Activated naive CD4-positive, alpha-beta T cell treated with anti-CD3 and anti-CD28 coated beads for 36 hours (primary cell): ENCODE measurements at places on chromosomes 2 and 18. TPM values are rescaled to one million over a fixed set of nuclear protein-coding genes. Genes with fewer than 3 reads are reported as not detected.

GRCh38 chr2:169072163-169072925 lies 3.0 kb downstream of the DHRS9 start:
- DNase-seq, result no peak
- peaks cover 41% of the 10 kb centered on the region for H3K4me1 ChIP-seq

LAMA3 gene
- 0.10 TPM for total RNA-seq

GRCh38 chr2:225069966-225070365 lies 27.7 kb upstream of the DOCK10 start:
- no peak overlapping the region for H3K27ac ChIP-seq
- no peak overlapping the region for H3K4me3 ChIP-seq
- H3K36me3 ChIP-seq, result peaks cover 9% of the 10 kb centered on the region

DNA sequence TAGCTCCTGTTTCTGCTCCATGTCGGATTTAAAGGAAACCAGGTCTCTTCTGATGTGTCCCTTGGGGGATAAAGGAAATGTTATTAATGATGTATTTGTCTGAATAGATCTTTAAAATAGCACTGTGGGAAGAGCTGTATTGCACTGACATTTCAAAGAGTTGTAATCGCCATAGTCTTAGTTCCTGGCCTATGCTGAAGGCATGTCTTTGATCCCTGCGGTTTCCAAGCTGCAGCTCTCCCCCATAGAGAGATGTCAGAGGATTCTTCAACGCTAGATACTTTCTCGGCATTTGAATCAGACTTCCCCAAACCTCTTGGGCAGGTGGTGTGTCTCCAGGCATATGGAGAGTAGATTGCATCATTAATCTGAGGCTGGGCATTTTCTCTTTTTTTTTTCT lies 40.4 kb downstream of the NAT8 start:
- no peak overlapping the region for H3K4me3 ChIP-seq
- H3K27me3 ChIP-seq, result no peaks in the 10 kb centered on the region
- no peak overlapping the region for H3K27ac ChIP-seq
- DNase-seq, result no peak
- peaks cover 20% of the 10 kb centered on the region for H3K36me3 ChIP-seq
- H3K4me1 ChIP-seq, result peaks cover 6% of the 10 kb centered on the region
